Stimulated activated CD8-positive, alpha-beta memory T cell treated with anti-CD3 and anti-CD28 coated beads, Interleukin-15, amount 100 ng/mL, for 48 hours (primary cell): ENCODE measurements at places on chromosomes 7 and 10.

GRCh38 chr10:120997756-120998155, 146.6 kb downstream of the WDR11 start:
- no peak for DNase-seq

- DNase-seq = peak; percentile 49
These were observed 32.4 kb upstream of the CCDC7 start for GRCh38 chr10:32413513-32413912.

DNA sequence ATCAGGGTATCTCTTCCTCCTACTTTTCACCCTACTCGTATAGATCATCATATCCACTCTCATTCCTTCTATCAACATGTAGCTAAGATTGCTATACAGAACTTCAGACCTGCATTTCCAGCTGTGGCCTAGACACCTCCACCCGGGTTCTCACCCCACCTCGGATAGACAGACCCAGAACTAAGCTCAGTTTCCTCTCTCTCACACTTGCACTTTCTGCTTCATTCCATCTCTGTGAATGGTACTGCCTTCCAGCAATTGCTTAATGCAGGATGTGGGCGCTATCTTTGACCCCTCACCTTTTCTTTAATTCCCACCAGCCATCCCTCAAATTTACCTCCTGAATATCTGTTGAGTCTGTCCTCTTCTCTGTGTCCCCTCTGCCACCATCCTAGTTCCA, 35.7 kb downstream of the AGK start:
- no peak for DNase-seq

- peak; percentile 30 for DNase-seq
These were observed 598 bp downstream of the MCMBP start for GRCh38 chr10:119871881-119872609.

DNA sequence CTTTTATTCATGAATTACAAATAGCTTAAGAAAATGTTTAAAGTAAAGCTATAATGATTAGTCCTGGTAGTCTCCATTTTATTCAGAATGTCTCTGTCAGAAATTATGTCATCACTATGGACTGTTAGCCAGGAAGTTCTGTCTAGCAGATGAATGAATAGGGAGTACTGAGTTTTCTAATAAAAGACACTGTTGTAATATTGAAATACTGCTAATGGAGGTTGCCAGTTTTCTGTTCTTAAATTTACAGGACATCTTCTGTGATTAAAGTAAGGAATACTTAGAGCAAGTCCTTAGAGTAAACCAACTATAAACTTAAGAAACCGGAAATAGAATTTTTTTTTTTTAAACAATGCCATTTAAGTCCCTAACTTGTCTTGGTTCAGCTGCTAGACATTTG, 309.8 kb downstream of the ADK start:
- no peak for DNase-seq

GRCh38 chr10:1652151-1652550, 85.2 kb downstream of the ADARB2 start:
- no peak for DNase-seq

DNA sequence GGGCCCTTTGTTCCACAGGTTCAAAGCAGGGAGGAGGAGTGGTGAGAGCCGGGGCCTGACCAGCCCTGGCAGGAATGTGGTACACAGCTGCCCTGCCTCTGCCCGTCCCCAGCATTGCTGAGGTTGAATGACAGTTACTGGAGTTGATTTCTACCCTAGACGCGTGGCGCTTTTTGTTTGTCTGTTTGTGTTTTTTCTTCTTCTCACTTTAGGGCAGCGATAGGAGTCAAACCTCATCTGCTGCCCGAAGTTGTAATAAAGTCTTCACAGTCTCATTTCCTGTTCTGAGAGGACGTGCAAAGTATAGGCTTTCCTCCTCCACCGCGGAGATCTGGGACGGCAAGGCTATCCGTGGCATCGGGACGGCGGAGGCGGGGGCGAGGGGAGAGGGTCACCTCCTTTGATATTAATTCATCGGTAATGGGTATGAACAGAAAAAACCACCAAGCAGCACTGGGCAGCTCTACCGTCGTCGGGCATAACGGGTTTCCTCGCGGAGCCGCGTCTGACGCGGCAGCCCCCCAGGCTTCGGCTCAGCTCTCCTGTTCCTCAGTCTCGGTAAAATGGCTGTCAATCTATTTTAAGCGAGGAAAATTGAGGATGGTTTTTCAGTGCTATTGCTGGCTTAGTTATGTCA, 160.8 kb downstream of the LRMDA start:
- DNase-seq = no peak

DNA sequence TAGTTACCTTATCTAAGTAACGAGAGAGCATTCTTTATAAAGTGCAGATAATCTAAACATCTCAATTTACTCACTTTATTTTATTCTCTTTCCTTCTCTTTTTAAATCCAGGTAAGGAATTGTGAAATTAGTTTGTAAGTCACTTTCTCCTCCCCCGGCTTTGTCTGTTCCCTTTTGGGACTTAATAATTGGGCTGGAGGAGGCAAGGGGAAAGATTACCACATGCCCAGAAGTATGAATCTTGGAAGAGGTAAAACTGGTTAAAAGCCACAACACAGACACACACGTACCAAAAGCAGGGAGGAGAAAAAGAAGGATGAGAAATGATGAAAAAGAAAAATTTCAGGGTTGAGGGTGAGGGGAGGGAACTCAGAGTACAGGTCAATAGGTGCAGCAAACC, 63.3 kb upstream of the LRRC17 start:
- no peak for DNase-seq

- DNase-seq = no peak
These were observed 104.2 kb upstream of the CHST15 start for GRCh38 chr10:124197371-124198124.

- no peak for DNase-seq
These were observed 264.4 kb downstream of the SORCS1 start for GRCh38 chr10:106900016-106900652.

- no peak for DNase-seq
These were observed 251.6 kb upstream of the MKLN1 start for GRCh38 chr7:131076032-131076431.

DNA sequence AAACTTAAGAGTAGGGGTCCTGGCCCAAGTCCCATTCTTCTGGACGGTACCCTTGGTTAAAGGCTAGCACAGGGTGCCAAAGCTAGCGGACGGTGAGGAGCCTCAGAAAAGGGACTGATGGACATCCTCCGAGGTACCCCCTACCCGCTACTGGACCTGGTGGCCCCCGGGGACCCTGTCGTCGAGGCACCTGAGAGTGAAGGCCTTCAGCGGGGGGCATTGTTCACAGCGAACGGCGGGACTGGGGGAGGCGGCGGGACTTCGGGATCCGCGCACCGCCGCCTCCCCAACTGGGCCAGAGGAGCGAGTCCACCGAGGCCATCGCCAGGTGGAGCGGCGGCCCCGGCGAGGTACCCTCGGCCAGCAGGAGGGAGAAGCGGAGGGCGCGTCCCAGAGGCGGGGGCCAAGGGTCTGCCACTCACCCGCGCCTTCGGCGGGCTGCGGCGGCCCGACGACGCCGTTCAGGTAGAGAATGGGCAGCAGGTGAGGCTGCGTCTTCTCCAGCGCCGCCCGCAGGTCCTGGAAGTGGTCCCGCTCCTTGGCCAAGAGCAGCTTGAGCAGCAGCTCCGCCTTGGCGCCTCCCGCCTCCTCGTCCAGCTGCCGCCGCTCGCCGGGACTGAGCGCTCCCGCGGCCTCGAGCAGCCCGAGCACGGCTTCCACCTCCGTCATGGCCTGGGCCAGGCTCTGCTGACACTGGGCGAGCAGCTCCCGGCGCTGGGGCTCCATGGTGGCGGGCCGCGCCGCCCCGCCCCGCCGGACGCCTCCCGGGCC, 575 bp downstream of the DLG5 start:
- DNase-seq = no peak

DNA sequence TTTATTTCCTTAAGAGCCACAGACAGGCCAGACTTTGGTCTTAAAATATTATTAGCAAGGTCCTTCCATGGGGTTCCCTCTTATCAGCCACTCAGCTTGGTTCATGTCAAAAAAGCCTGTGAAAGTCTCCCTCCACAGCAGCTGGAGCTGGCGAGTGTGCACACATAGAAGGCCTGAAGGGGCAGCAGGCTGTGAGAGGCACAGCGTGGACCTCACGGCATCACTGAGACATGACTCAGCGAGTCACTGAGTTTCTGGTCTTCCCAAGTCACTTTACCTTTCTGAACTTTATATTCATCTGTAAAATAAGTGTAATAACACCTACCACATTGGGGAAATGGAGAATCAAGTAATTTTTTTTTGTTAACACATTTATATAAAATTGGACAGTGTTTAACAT, 8.7 kb downstream of the TAF3 start:
- DNase-seq = no peak

DNA sequence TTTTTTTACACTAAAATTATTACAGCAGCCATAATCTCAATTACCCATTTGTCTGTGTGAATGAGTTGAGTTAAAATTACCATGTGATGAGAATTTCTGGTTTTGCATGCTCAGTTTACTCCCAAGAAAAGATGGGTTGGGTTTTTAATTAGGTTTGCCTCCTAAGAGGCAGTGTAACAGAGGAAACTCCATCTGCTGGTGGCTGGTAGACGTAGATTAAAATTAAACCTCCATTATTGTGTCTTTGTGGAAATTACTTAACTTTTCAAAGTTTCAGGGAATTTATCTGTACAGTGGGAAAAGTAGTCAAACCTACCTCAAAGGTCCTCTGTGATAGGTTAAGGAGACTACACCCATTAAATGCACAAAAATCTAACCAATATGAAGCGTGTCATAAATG, 954.2 kb downstream of the PCDH15 start:
- DNase-seq = no peak

DNA sequence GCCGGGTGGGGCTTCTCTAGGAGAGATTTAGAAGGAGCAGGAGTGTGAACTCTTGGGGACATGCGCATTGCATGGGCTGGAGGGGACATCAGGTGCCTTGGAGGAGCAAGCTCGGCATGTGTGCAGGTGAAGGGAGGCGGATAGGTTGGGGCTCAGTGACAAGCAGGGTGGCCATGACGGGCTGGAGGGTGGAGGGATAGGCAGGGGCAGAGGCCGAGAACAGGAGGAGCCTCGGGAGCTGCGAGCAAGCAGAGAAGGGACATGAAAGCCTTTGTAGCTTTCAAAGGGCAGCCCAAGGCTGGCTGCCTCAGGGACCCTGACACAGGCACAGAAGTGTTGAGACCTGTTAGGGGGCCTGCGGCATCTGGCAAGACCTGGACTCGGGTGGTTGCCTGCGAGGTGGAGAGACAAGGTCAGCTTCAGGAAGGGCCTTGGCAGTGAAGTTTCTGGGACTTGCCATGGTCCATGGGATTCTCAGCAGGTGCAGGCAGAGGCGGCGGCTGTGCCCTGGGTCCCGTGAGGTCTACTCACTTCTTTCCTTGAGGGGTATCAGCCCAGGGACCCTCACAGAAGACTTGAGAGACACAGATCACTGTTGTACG, 664.8 kb downstream of the SDK1 start:
- DNase-seq = no peak

- no peak for DNase-seq
These were observed 235.1 kb downstream of the SEMA3E start for GRCh38 chr7:83413831-83414230.

DNA sequence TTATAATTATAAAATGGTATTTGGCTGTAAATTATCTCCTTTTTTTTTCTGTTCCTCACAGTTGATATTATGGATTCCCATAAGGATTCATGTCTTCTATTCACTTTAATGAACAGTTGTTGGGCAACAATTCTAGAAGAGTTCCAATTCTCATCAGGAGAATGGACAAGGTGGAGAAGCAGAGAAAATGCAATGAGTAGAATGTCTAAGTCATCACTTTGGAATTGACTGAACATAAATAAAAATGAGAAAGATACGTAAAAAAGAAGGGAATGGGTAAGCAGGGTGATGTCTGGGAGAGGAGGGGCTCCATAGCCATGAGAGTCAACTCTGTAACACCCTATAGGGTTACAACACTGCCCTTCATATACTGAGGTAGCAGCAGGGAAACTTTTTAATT, 1.8 kb upstream of the CAV2 start:
- no peak for DNase-seq

DNA sequence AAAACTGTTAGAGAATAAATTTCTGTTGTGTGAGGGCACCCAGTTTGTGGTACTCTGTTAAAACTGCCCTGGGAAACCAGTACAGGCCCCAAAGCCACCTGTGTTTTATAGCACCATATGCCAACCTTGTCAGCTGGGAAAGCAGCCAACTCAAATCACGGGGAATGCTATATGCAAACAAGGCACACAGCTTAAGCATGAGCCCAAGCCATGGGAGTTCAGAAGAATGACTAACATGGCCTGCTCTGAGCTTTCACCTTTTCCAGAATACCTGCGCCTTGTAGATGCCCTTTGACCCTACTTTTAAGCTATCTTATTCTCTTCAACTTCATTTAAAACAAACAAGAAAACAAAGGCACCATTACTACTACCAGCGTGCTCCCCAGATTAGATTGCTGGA, 5.5 kb upstream of the SLC25A13 start:
- DNase-seq = no peak
